Islet precursor cell (in vitro differentiated cells): ENCODE measurements at places on chromosomes 1 and 21.

- DNase-seq, result no peak
These were observed 107.0 kb upstream of the CASZ1 start for GRCh38 chr1:10903421-10903820.

GRCh38 chr1:43067977-43068751 lies 103.9 kb downstream of the EBNA1BP2 start:
- DNase-seq, result peak; percentile 60

DNA sequence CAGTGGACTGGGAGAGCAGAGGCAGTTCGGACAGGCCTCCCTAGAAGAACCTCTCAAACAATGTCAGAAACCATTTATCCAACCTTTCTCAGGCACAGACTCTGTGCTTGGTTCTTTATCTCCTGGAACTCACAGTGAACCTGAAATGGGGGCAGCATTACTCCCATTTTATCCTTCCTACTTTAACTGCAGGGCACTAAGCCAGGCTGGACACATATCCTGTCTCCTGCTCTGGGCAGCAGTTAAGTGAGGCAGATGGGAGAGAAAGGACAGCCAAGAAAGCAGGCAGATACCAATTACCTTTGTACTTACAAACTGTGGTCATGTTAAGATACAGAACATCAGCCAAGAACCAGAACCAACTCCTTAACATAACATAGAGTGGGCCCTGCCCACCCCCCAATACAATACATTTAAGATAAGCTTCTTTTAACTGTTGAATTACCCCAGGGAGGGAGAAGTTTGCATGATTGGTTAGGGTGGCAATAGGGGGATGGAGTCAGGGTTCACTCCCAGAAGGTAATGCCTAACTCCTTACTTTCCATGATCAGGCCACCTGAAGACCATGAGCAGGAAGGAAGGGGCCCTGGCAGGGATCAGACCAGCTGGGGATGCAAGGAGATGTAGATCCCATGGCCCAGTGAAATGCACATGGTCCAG lies 10.9 kb downstream of the KDF1 start:
- DNase-seq, result no peak

GRCh38 chr21:38388647-38389353 lies 109.5 kb downstream of the ERG start:
- no peak for DNase-seq

- DNase-seq, result no peak
These were observed at the start of gene B3GALNT2 for GRCh38 chr1:235504122-235504493. TSS of gene B3GALNT2 (minus strand) at chr1:235504452. CDS start at chr1:235504252, 200 bp downstream.

GRCh38 chr1:71473331-71473730 lies 392.5 kb upstream of the ZRANB2 start:
- DNase-seq, result no peak

- DNase-seq, result no peak
These were observed 10.8 kb downstream of the SLC37A1 start for GRCh38 chr21:42524341-42525028.

GRCh38 chr1:22827666-22828483 lies 117.2 kb downstream of the EPHB2 start:
- no peak for DNase-seq

DNA sequence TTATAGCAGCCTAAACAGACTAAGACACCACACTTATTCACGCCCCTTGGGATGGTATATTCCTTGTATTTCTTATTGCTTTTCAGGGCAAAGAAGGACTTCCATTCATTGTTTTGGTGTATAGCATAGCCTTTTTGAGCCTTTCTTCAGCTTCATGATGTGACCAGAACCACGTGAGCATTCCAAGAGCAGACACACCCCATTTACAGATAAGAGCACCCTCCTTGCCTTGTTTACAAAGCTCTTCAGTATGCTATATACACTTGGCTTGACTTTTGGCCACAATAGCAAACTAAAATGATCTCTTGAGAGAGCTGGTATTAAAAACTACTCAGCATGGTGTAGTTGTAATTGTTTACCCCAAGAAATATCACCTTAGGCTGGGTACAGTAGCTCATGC lies 78.7 kb downstream of the PIK3R3 start:
- DNase-seq, result no peak

DNA sequence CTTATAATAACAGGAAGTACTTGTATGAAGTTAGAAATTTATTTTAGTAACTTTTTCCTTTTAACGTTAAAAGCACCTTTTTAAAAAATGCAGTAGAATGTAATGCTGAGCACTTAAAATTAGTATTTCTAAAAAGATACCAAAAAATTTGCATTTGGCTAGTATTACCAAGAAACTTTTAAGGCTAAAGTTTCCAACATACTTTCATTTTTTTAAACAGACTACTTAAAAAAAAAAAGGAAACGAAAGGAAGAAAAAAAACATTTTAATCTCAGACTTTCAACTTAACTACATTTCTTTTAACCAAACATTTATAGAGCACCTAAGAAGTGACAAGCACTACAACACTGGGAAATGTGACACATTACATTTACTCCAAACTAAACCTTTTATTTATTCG lies 2.8 kb downstream of the ARID4B start:
- DNase-seq, result no peak
